ENCODE measurements at places on chromosomes 4 and X.

GRCh38 chrX:75115707-75116413 is 40.2 kb downstream of the ABCB7 start:
- DNase-seq: no peak

GRCh38 chr4:167218022-167218608 is 16.2 kb downstream of the SPOCK3 start:
- DNase-seq: no peak

- no peak for DNase-seq
Measured at GRCh38 chr4:82839624-82840023, 41.0 kb upstream of the SCD5 start.

GRCh38 chr4:39881789-39882188 is 95.9 kb downstream of the PDS5A start:
- no peak for DNase-seq

DNA sequence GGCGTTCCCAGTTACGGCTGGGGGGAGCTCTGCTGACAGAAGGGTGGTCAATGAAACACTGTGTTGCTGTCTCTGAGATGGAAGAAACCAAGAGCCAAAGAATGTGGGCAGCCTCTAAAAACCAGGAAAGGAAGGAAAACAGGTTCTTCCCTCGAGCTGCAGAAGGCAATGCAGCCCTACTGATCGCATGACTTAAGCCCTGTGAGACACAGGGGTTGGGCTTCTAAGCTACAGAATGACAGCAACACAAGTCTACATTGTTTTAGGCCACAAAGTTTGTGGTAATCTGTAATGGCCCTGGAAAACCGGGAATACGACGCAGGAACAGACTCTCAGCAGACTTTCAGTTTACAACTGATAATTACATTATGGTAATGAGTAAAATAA is 38.2 kb upstream of the MTNR1A start:
- DNase-seq: no peak

DNA sequence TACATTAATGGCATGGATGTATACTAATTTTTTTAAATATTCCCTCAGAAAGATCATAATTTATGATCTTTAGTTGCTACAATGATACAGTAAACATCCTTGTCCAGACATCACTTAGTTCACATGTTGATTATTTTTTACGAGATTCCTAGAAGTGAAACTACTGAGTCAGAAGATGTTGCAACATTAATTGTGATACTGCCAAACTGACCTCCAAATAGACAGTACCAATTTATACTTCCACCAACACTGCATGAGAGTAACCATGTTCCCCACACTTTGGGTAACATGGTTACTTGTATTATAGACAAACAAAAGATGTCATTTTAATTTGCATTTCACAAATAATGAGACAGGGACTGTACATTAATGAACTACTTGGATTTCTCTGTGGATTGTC is 19.6 kb downstream of the RCHY1 start:
- DNase-seq: no peak

GRCh38 chr4:65510976-65511375 is 159.3 kb downstream of the EPHA5 start:
- no peak for DNase-seq

DNA sequence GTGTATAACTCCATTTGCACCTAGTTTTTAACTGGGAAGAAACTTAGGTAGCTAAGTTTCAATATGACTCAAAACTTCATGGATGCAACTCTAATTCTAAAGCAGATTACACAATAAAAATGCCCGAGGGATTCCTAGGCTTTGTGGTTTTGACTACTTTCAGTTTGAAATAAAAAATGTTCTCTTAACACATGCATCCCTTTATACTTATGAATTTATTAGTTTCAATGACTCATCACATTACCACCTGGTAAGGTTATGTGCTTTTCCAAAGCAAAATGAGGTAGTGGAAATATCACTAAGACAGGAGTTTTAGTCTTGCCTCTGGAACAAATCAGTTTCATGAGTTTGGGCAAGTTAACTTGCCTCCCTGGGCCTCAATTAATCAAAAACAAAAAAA is 125.5 kb downstream of the OPHN1 start:
- DNase-seq: no peak

GRCh38 chrX:103187953-103188475 is 26.9 kb upstream of the BEX4 start:
- no peak for DNase-seq

DNA sequence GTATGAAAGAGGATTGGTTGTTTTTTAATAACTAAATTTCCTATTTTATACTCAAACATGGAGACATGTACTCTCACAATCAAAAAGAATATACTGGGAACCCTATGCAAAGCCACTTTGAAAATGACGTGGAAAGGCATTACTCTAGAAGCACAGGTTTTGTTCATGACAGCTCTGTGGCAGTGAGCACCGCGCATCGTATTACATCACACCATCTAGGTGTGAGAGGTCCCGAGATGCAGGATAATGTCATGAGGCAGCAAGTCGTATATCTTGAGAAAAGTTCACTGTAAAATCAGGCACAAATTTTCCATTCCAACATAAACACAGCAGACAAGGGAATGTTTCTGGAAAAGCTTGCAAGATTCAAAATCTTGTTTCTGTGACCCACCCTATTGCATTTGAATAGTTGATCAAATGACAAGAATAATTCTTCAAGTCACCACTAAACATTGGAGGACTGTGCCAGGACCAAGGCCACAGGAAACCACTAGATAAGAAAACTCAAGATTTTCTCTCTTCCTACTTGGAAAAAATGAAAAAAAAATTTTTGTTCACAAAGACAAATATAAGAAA is 127.6 kb downstream of the LDB2 start:
- no peak for DNase-seq

DNA sequence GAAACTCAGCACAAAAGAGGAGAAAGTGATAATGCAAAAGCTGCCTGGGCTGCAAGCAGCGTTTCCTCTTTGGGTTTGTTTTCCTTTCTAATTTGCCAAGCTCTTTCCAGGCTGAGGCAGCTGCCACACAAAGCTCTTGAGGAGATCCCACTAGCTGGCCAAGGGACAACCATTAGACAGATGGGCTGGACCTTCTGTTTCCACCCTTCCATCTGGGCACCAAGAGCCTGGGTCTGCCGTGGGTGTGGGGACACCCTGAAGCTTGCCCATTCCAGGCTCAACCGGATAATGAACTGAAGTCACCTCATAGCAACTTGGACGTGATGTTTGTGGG is 194.6 kb upstream of the C1QTNF7 start:
- DNase-seq: no peak

GRCh38 chrX:115563633-115564162 is 2.7 kb downstream of the PLS3 start:
- no peak for DNase-seq

- no peak for DNase-seq
Measured at GRCh38 chr4:88792268-88792781, 94.7 kb upstream of the NAP1L5 start.

GRCh38 chr4:119643306-119644042 is 14.9 kb upstream of the PDE5A start:
- no peak for DNase-seq

DNA sequence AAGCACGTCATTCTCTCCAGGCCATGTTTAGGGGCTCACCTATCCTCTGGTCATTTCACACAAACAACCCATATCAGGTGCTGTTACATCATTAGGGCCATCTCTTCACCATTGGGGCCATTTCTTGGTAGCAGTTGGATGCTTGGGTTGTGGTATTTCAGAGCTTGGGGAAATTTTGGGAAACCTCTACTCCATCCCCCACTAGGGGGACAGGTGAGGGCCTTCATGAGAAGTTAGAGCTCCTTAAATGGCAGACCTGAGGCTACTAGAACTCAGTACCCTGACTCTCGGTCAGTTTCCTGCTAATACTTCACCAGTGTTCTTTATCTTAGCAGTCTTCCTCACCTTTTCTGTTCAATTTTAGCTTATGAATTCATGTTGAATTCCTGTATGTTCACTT is 50.2 kb downstream of the ZNF827 start:
- no peak for DNase-seq

GRCh38 chr4:8182858-8183725 is 16.0 kb upstream of the SH3TC1 start:
- no peak for DNase-seq

DNA sequence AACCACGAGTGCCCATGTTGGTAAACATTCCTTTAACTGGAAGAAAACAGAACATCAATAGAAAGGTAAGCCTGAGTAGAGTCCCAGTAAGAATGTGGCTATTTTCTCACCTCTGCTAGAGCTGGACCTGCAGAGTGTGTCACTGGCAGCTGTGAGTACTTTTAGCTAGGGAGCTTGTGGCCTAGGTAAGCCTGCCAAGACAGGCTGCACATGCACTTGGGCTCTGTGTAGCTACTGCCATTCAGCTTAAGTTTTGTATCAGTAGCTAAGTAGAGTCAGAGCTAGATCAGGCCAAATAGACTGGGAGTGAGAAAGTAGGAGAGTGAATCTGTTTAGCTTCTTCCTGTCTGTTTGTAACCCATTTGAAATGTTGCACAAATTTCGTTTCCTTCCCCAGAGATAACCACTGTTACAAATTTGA is 35.3 kb downstream of the RBPJ start:
- no peak for DNase-seq

- no peak for DNase-seq
Measured at GRCh38 chrX:44585866-44586265, 43.2 kb upstream of the FUNDC1 start.

DNA sequence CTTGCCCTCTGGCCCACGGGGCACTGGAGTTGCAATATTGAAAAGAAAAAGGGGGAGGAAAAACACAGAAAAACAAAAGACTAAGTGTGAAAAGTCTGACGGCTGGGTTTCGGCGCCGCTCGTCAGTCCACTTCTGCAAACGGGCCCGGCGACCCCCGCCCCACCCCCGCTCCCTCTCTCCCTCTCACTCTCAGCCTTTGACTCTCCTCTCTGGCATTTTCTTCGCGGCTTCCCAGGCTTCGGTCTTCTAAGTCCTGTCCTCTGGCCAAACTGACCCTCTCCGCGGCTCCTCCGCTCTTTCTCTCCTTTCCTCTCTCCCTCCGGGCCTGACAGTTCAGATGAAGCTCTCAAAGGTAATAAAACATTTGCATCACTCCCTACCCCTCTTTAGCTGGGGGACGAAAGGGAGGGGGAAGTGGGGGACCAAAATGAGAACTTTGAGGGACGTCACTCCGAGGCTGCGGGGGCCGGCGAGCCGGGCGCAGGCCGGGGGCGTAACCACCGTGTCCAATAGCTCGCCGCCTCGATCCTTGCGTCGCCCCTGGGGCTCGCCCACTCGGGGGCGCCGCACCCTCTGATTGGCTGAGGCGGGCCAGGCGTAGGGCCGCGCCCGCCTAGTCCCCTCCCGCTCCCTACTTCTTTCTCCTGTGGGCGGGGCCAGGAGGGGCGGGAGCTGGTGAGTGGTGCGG is at the start of gene NKX6-1:
Gene NKX6-1 (minus strand): TSS at position 358 of the 689 bp plus-strand sequence. CDS start 1,064 bp downstream, outside the sequence.
- no peak for DNase-seq

DNA sequence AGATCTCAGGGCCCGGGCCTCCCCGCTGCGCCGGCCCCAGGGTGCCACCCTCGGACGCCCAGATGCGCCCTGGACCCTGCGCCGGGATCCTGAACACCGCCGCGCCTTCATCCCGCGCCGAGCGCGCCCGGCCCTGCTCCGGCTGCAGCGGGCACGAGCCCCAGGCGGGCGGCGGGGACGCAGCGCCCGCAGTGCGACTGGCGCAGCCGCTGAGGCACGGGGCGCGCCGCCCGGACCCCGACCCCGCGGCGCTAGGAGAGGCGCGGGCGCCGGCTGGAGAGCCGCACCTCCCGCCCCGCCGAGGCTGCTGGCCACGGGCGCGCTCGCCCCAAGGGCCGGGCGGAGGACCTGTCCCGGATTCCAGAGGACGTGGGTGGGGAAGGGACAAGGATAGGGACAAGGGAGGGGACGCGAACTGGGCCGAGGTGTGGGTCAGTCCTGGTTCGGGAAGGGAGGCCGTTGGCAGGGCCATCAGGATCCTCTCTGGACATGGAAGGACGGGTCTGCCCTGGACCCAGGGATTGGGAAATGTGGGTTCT is 1.1 kb downstream of the ZFYVE28 start:
- DNase-seq: no peak

- peak; percentile 39 for DNase-seq
Measured at GRCh38 chrX:119638725-119639471, 32.7 kb upstream of the NKRF start.

DNA sequence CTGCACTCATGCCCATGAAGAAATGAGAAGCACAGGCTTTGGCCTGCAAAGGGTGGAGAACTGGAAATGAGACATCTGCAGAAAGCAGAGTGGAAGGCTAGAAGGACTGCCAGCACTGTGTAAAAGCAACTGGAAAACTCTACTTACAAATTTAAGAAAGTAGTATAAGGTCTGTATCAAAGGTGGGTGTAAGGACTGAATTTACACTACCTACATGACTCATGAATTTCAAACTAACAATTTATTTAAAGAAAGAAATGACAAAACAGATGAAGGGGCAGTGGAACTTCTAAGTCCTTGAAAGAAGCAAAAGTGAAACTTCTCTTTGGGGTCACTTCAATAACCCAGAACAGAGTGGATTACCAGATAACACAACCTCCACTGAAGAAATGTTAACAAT is 71.2 kb downstream of the SLC10A7 start:
- no peak for DNase-seq

GRCh38 chr4:46886711-46887110 is 22.3 kb downstream of the COX7B2 start:
- DNase-seq: no peak

Data from CD4-positive, alpha-beta T cell treated with Interferon gamma for 1 hour (primary cell).